SK-N-SH treated with all-trans-retinoic acid at 6 μM for 48 hours (cell line): ENCODE measurements at places on chromosomes 3 and 15.

DNA sequence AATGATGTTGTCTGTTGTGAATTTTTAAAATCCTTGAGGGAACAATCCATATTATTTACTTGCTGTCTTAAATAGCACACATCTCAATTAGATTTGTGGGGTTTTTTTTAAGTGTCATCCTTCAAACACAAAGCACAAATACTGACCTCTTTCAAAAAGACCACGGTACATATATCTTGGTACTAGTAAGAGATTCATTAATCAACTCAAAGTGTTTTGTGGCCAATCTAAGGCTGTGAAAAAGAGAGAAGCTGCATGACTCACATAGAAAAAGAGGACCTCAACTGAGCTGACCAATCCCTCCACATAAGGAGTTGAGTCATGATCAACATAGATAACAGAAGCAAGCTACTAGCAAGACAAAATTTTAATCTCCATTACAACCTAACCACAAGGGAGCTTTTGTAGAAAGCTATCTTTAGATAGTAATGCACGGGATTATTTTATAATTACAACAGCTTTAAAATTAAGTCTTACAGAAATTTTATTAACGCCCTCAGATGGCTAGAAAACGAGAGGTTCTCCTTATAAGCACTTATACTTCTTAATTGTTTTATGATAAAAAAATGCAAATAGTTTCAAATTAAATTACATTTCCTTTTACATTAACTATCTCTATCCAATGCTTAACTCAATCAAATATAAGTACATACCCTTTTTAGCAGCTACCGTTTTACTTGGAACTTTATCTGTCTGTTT lies 60.5 kb downstream of the TOP2B start:
- ATAC-seq = peak; percentile 91

GRCh38 chr3:9301091-9301490 lies 51.6 kb upstream of the SRGAP3 start:
- no peak for ATAC-seq

- no peak for ATAC-seq
These were observed 67.0 kb upstream of the CADPS start for GRCh38 chr3:62942227-62942626.

GRCh38 chr3:186382217-186382885 lies 20.3 kb upstream of the DGKG start:
- no peak for ATAC-seq

DNA sequence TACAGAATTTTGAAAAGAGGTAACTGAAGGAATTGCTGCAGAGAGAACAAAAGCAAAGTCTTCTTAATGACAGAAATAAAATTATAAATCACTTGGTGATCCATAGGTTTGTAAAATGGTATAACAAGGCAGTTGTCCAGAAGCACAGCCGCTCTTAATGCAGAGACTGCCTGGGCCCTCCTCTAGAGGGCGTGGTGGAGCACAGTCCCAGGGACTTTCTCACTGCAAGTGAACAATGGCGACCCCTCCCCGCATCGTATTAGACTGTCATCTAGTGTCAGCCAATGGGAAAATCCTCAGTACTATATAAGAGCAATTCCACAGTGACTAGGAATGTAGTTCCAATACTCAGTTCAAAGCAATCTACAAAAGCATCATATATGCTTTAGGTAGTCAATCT lies 26.4 kb upstream of the ZBED2 start:
- no peak; the same call in 2 of the 3 replicates for ATAC-seq

DNA sequence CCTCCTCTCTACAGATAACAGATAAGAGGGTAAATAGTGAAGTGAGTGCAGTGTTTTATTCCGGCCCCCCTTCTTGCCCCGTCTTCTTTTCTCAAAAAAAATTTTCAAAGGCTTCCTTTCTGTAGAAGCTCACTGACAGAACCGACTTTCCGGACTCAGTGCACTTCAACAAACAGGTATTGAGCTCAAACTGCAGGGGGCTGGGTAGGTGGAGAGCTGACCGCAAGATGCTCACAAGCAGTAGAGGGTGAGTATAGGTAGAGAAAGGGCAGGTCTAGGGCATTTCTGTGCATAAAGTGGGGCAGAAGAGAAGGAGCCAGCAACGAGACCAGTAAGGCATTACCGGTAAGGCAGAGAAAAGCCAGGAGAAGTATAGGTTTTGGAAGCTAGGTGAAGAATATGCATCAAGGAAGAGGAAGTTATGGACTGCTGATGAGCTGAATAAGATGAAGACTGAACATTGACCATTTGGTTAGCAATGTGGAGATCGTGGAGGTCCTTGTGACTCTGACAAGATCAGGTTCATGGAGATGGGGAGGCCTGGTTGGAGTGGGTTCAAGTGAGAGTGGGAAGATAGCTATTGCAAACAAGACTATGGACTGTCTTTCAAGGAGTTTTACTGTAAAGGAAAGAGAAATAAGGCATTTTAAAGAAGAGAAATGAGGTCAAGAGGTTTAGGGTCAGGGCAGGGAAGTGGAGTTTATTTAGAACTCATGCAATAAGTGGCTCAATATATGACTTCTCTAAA lies 97.4 kb downstream of the ST6GAL1 start:
- no peak for ATAC-seq

GRCh38 chr3:192645437-192645836 lies 81.9 kb downstream of the FGF12 start:
- no peak for ATAC-seq
